Activated naive CD4-positive, alpha-beta T cell treated with anti-CD3 and anti-CD28 coated beads, Interleukin-2, amount 10 ng/mL, durations not matched to agents 5 hours and 36 hours (primary cell): ENCODE measurements at places on chromosomes 2 and 18. TPM values are rescaled to one million over a fixed set of nuclear protein-coding genes. Genes with fewer than 3 reads are reported as not detected.

Gene ABCG8
- not detected for total RNA-seq

Gene FEV
- total RNA-seq: not detected

Gene MFSD2B
- not detected for total RNA-seq

Gene REG1B
- total RNA-seq: not detected

Gene LAMA1
- not detected for total RNA-seq

Gene NR4A2
- total RNA-seq: 1.4 TPM

Gene TEX44
- not detected for total RNA-seq

Gene OTX1
- total RNA-seq: not detected

Gene EFEMP1
- not detected for total RNA-seq

Gene C2orf81
- 3.3 TPM for total RNA-seq

Gene SLC5A7
- total RNA-seq: not detected

Gene TSPYL6
- not detected for total RNA-seq

Gene ANKAR
- total RNA-seq: 6.6 TPM

Gene SCYGR4
- total RNA-seq: not detected

Gene ZNF532
- total RNA-seq: 1.7 TPM

Gene NEU2
- total RNA-seq: not detected

Gene RAPH1
- 1.4 TPM for total RNA-seq

Gene CPO
- not detected for total RNA-seq

Gene C18orf54
- 7.1 TPM for total RNA-seq

Gene SPHKAP
- total RNA-seq: not detected

Gene ADRA2B
- total RNA-seq: 0.13 TPM

Gene ZSWIM2
- total RNA-seq: not detected

Gene DPYSL5
- total RNA-seq: not detected

Gene STEAP3
- total RNA-seq: not detected

Gene TFCP2L1
- total RNA-seq: not detected

Gene ANKRD30BL
- not detected for total RNA-seq

Gene ABCG5
- not detected for total RNA-seq

Gene GMCL1
- total RNA-seq: 26.7 TPM

Gene RAB31
- 1.2 TPM for total RNA-seq

Gene TRIM43
- not detected for total RNA-seq

Gene ANKRD53
- total RNA-seq: not detected

Gene OSBPL6
- 0.10 TPM for total RNA-seq

Gene LYPD6
- not detected for total RNA-seq
